ENCODE measurements at places on chromosomes 7 and 10.

GRCh38 chr7:92615861-92616260 is 25.7 kb upstream of the FAM133B start:
- no peak for DNase-seq

DNA sequence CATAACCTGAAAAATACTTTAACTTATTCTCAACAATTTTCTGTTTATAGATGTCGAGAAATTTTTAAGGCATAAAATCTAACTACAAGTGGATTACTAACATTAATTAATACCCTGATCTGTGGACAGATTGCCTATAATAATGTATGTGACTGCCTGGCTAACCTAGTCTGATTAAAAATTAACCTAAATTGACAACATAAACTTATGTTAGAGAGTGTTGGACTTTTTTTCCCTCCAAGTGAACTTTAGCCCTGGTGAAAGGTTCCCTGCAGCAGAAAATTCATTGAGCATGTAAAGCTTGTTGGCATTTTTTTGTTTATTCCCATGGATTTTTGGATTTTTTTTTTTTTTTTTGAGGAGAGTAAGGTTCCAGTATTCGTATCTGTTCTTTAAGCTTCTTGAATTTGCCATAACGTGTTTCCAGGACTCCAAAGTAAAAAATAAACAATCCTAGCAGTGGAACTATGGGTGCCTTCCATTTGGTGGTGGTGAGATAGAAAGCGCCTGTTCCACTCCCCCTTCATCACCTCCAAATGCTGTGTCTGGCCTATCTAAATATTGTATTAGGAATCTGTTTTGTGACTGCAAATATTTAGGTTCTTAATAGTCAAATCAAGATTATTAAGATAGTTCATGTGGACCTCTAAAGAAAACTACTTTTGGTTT is 36.1 kb downstream of the NET1 start:
- no peak for DNase-seq

DNA sequence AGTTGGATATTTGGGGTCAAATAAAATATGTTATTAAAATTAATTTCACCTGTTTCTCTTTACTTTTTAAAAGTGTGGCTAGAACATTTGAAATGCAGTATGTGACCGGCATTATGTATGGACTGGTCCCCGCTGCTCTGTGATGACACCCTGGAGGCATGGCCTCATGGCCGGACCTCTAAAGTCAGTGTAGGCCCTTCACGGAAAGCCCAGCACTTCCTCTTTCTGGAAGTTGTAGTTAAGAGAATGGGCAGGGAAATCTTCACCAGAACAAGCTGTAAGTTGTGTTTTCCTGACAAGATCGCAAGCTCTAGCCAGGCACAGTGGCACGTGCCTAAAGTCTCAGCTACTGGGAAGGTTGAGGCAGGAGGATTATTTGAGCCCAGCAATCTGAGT is 38.3 kb upstream of the SRGN start:
- DNase-seq: no peak

DNA sequence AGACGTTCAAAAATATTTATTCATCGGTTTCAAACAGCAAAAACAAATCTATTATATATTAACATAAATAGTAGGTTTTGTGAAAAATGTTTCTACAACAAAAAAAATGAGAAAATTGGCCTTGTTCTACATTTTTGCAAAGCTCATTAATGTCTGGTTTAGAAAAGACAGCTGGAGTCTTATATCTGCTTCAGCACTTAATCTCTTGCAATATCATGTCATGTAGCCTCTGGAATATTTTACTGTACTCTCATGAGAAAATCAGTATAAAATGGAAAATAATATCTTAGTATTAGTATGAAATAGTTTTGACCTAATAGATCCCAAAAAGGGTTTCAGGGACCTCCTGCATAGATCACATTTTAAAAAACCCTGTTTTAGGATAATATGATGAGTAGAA is 326.6 kb downstream of the ARL4A start:
- no peak for DNase-seq

GRCh38 chr10:484441-484924 is 205.0 kb downstream of the DIP2C start:
- DNase-seq: no peak

- no peak for DNase-seq
Measured at GRCh38 chr7:98078197-98078870, 28.3 kb upstream of the LMTK2 start.

DNA sequence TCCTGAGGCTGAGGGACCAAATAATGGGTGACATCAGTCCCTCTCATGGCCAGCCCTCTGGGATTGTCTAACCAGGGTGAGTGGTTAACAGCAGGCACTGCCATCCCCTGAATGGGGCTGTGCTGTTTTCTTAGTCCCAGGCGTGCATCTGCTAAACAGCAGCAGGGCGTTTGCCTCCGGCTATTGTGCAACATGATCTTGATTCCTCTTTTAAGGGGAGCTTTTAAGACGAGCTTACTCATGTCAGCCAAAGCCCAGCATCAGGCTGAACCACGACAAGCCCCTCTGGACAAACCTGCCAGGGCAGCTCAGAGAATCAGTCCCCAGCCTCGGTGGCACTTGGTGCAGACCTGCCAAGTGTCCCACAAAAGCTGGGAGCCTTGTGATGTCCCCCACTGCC is 16.2 kb upstream of the IGFBP3 start:
- no peak for DNase-seq

GRCh38 chr7:38453168-38453567 is 178.0 kb downstream of the AMPH start:
- DNase-seq: no peak

DNA sequence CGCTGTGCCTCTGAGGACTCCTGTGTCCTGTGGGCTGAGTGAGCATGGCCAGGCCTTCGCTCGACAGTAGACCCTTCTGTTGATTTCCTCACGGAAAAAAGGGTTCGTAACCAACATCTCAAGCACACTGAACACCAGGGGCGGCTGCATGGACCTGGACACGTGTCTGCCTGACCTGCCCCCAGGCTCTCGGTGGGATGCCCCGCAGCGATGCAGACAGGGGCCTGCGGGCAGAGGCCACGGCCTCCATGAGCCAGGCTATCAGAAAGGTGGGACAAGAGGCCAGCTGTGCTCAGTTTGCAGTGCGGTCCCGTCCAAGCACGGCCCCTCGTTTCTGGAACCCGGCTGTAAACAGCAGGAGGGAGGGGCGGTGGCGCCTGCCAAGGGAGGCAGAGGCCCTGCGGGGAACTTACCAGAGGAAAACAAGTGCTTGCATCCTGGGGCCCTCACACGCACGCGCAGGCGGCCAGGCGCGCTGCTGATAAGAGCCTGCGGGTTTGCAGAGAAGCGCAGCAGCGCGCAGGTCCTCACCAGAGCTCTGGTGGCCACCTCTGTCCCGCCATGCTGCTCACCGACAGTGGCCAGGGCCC is 10.6 kb downstream of the GPR146 start:
- no peak for DNase-seq

- DNase-seq: no peak
Measured at GRCh38 chr10:31697271-31698180, 231.1 kb downstream of the ARHGAP12 start.

DNA sequence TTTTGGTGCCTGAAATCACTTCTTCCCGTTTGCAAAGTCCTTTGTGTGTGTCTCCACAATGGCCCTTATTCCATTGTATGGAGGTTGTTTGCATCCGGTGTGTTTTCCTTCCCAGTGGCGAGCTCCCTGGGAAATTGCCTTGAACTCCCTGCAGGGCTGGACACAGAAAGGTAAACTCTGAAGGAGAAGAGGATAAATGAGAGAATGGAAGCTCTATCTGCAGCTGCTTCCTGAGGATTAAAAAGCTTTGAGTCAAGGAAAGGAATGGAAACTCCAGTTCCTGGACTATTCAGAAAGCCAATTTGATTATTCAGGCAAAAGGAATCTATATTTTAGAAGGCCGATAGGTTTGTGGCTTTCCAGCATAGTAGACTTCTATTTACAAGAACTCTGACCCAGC is 4.4 kb upstream of the GRK5 start:
- DNase-seq: no peak

DNA sequence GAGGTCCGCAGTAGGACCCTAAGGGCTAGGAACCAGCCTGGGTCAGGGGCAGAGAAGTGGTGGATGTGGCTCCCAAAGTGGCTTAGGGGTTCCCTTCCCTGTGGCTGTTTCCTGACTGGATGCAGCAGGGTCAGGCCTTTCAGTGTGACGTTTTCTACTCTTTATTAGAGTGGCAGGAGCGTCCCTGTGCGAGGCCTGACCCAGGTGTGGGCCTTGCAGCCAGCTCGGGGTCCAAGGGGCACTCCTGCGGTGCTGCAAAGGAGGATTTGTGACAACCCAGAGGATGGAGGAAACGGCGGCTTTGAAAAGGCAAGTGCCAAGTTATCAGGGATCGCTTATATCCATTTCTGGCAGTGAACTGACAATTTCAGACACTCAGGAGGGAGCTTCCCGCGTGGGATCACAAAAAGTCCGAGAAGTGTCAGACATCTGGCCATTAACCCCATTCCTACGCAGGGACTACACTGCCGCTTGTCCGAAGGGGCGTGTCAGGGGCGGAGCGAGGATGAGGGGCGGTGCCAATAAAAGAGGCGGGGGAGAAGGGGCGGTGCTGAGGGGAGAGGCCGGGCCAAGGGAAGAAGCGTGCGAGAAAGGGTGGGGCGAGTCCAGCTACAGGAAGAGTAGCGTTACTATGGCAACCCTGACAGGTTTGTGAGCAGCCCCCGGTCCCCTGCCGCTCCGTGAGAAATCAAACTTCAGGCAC is 98.8 kb upstream of the ZNF722 start:
- peak; percentile 25 for DNase-seq

DNA sequence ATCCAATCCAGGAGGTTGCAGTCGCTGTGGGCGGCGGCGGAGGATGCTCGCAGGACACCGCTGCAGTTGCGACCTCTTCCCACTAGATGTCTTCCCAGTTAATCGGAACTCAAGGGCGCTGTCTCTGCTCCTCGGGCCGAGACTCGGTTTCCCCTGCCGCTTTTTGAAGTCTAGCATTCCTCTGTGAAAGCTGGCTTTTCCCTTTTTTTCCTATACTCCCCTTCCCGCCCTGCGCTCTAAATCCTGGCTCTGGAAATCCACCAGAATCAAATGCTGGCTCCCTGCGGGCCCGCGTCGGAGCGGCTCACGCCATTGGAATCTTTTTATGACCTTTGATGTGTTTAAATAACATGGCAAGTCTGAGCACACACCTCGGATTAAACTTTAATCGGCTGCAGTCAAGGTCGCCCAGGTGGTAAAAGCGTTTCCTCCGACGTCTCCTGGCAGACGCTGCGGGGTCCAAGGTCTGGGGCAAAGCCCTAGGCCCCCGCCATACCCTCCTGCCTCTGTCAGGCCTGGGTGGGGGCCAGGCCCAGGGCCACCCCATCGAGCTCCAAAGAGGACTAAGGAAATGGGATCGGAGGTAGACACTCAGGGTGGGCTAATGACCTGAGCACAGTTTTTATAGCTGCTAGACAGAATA is 10.7 kb upstream of the HOXA13 start:
- no peak for DNase-seq

- no peak for DNase-seq
Measured at GRCh38 chr7:47031786-47032535, 550.0 kb downstream of the TNS3 start.

GRCh38 chr10:114801411-114801813 is 20.2 kb upstream of the FHIP2A start:
- no peak for DNase-seq

- DNase-seq: no peak
Measured at GRCh38 chr7:93882468-93882867, 8.1 kb downstream of the TFPI2 start.

DNA sequence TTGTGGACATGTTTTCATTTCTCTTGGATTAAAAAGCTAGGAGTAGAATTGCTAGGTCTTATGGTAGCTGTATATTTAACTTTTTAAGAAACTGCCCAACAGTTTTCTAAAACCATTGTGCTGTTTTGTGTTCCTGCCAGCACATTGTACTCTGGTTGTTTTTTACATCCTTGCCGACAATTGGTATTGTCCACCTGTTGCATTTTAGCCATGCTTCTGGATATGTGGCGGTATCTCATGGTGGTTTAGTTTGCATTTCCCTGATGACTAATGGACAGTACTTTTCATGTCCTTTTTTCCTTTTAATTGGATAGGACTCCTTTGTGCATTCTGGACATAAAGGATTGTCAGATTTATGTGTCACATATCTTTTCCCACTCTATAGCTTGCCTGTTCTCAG is 45.5 kb downstream of the STK17A start:
- no peak for DNase-seq

DNA sequence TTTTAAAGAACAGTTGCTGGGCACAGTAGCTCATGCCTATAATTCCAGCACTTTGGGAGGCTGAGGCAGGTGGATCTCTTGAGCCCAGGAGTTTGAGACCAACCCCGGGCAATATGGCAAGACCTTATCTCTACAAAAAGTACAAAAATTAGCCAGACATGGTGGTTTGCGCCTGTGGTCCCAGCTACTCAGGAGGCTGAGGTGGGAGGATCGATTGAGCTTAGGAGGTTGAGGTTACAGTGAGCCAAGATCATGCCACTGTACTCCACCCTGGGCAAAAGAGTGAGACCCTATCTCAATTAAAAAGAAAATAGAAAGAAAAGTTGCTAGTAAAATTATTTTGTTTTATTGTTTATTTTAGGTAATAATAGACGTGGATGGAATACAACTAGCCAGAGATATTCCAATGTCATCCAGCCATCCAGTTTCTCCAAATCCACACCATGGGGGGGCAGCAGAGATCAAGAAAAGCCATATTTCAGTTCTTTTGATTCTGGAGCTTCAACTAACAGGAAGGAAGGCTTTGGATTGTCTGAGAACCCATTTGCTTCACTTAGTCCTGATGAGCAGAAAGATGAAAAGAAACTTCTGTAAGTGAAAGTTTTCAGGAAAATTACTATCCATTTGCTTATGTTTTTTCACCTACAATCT is 3.0 kb downstream of the NUP42 start:
- no peak for DNase-seq

DNA sequence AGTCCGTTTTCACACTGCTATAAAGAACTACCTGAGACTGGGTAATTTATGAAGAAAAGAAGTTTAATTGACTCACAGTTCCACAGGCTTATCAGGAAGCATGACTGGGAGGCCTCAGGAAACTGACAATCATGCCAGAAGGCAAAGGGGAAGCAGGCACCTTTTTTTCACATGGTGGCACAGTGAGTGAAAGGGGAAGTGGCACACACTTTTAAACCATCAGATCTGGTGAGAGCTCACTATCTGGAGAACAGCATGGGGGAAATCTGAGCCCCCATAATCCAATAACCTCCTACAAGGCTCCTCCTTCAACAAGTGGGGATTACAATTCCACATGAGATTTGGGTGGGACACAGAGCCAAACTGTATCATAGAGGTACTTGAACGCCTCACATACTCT is 30.0 kb downstream of the AGR3 start:
- DNase-seq: no peak

DNA sequence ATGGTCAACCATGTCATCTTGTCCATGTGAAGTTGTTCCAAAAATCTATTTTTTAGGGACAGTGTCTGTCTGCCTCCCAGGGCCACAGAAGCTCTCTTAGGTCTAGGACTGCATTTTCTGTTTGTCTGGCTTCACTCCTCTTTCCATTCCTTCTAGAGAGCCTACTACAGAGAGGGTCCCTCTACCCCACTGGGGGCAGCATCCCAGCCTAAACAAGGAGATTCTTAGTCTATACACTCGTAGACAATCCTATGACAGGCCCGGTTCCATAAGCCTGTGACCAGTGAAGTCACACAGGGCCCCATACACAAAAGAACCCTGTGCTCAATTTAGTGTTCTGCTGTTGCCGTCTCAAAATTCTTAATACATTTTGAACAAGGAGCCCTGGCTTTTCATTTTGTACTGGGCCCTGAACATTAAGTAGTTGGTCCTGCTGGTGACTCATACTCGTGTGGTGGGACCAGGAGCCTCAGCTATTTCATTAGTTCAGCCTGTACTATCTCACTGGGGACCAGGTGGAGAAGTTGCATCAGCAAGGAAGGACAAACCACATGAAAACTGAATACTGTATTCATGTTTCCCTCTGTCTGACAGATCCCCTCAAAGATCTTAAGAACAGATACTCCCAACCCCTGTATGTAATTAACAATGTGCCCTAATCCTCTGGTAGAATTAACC is 23.5 kb upstream of the FAM180A start:
- DNase-seq: no peak

Measured in D721Med (cell line).